Fibroblast of mammary gland (primary cell): ENCODE measurements at places on chromosomes 13 and 19.

DNA sequence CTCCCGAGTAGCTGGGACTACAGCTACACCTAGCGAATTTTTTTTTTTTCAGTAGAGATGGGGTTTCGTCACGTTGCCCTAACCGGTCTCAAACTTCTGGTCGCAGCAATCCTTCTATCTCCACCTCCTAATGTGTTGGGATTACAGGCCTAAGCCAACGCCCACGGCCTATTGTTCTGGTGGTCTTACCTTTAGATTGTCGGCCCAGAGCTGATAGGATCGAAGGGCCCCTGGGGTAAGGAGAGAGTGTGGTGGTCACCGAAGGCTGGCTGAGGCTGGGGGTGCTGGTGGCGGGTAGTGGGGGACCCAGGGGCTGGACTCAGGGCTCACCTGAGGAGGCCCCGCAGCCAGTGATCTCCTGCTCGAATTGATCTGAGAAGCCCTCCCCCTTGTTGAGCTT lies 7.0 kb downstream of the CRB3 start:
- DNase-seq = no peak

DNA sequence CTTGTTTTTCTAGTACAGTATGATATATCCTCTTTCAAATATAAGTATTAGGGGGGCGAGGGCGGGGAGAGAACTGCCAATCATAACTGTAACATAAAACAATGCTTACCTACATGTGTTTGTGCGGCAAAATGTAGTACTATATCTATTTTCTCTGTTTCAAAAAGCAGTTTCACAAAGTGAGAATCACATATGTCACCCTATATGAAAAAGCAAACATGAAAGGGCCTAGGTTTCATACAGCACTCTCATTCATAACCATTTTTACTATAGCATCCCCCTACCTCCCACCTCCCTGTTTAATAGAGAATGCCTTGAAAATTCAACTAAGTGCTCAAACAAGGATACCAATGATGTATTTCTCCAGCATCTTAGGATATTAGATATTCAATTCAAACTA lies 5.2 kb downstream of the TGDS start:
- no peak for DNase-seq

DNA sequence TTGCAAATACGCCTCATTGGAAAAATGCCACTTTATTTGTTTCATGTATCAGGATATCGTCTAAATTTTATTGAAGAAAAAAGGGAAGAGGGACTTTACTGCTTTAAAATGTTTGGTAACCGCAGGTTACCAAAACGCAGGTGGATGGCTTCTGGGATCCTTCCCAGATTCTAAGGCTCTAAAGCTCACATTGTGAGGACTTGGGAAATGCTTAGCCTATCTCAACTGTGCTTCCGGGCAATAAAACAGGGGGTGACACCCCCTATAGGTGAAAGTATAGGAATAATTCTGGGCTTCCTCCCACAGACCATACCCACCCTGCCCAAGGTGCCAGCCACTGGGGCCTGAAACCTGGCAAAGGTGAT lies 73.2 kb upstream of the IPO5 start:
- DNase-seq = no peak

DNA sequence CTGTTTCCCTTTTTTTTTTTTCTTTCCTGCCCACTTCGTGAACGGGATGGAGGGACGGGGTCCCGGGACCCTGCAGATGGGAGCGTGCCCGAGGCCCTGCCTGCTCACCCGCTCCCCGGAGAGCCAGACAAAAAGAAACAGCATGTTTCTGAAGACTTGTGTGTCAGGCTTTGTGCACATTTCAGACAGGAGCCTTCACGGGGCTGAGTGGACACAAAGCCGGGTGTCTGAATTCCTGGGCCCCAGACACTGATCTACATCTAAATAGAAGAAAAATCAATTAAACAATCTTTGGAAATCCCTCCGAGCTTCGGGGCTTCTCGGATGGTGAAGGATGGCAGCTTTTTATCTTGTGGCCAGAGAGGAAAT lies 4.2 kb downstream of the PGPEP1 start:
- DNase-seq = no peak

DNA sequence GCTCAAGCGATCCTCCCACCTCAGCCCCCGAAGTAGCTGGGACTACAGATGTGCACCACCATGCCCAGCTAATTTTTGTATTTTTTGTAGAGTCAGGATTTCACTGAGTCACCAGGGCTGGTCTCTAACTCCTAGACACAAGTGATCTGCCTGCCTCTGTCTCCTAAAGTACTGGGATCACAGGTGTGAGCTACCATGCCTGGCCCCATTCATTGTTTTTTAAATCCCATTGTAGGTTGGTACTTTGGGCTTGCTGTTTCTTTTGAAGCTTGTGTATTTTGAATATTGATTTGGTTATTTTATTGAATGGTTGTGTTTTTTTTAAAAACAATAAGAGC lies 26.7 kb downstream of the ZMYM2 start:
- DNase-seq = no peak

DNA sequence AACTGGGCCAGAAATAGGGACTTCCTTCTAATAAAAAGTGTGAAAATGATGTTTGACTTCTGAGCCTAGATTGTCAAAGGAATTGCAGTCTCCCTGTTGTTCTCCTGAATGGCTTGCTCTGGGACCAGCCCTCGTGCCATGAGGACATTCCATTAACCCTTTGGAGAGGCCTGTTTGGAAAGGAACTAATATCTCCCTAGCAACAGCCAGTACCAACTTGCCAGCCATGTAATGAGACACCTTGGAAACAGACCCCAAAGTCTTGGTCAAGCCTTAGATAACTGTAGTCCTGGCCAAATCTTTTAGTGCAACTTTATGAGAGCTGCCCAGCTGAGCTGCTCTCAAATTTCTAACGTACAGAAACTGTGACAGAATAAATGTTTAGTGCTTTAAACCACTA lies 8.2 kb upstream of the SIAH3 start:
- no peak for DNase-seq
